CD4-positive, alpha-beta T cell treated with Interleukin-4 for 4 hours (primary cell): ENCODE measurements at places on chromosomes 5 and 9.

DNA sequence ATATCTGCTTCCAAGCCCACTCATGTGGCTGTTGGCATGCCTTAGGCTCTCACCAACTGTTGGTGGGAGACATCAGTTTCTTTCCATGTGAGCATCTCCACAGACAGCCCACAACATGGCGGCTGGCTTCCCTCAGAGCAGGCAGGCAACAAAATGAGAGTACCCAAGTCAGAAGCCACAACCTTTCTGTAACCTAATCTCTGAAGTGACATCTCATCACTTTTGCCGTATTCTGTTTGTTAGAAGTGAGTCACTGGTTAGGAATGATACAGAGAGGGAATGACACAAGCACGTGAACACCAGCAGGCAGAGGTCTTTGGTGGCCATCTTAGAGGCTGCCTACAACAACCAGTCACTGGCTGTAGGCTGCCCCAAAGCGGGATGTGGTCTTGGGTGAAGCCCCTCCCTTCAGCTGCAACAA, 88.6 kb upstream of the RASGRF2 start:
- no peak for DNase-seq

DNA sequence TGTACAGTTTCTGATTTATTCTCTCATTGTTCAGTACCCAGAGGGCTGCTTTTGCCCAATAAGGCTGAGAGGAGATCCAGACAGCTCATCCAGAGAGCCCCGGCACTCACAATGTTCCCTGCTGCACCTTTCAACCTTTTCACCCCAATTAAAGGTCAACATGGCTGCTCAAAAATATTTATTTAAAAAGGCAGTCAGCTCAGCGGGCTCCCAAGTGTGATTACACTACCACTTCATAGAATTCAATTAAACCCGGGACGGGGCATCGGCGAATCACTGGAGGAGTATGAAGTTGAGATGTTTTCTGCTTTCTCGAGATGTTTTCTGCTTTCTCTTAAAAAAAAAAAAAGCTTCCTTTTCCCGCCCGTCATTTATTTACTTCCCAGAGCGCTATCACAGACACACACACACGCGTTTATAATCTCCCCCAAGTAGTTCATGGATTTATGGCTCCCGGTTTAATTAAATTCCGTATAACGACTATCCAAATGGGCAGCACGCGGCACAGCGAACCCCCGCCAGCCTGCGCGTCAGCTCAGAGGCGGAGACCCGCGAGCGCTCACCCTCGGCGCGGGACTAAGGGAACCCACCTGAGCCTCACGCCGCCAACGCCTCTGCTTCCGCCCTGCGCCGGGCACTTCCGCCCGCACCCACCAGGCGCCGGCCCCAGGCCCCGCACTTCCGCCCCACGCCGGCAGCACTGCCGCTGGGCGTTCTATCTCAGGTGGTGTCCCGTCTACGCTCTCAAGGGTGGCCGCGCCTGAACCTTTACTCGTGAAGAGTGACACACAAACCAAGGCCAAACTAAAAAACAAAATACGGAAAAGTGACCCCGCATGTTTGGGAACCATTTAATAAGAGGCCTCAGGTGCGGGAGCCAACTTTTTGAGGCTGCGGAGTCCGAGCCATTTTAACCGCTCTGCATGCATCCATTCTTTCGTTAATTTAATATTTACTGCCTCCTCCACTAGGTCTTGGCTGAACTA, at the start of gene C5orf63:
Gene C5orf63, minus strand, starts transcription at position 642 of the 986 bp plus-strand sequence. CDS start 14,507 bp downstream, outside the sequence.
- peak; percentile 63 for DNase-seq

GRCh38 chr5:1883120-1883924, 597 bp upstream of the IRX4 start:
- no peak for DNase-seq

DNA sequence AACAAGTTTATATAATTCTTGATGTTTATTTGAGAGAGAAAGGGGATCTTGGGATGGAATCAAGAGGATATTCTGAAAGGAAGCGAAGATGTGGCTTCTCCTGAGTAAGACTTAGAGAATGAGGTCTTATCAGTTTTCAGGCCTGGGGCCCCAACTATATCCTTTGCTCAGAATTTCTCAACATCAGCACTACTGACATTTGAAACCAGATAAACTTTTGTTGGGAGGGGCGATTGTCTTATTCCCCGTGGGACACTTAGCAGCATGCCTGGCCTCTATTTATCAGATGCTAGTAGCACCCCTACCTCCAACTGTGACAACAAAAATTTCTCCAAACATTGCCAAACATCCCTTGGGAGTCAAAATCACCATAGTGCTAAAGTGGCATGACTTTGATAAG, 567.7 kb downstream of the MAT2B start:
- DNase-seq: no peak

DNA sequence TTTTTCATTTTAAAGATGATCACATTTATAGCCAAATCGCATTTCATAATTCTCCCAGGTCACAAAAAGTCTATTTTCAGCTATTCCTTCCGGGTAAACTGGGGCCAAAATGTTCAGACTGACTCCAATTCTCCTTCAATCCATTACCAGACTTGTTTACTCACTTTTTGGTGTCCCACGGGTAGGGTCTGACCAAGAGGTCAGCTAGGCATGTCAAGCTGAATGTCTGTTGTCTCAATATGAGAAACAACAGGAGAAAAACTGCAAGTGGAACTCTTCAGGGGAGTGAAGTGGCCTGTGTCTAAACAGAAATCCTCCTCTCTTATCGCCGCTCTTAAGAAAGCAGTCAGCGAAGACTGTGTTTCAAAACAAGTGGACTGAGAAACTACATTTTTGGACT, 171.3 kb downstream of the APBA1 start:
- DNase-seq: no peak

DNA sequence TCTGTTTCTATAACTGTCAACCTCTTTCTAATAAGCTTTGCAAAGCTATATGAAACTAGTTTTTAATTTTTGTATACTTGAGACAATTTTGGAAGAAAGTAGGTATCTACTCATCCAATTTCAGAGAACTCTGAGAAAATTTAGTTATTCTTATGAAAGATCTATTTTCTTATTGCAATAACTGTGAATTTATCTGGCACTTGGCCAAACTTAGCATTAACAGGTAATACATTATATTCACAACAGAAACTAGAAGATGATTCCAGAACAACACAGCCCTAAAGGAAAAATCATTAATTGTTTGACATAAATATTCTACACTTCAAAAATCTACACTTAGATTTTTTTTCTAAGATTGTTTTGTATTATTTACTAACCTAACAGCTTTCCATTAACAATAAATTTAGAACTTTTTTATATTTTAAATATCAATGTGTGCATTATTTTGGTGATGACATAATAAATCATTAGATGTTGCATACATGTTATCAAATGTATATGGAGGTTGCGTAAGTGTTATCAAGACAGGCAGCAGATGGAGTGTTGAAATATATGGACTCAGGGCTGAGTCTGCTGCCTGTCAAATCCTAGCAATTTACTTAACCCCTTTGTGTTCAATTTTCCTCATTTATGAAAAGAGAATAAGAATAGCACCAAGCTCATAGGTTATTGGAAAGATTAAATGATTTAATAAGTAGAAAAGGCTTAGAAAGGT, 141.8 kb downstream of the MUSK start:
- no peak for DNase-seq

GRCh38 chr5:172716796-172717313, 54.1 kb downstream of the DUSP1 start:
- DNase-seq: peak; percentile 82

- no peak for DNase-seq
These were observed 457.9 kb upstream of the PTGER4 start for GRCh38 chr5:40221796-40222195.

GRCh38 chr5:123119334-123119986, 30.4 kb downstream of the PRDM6 start:
- DNase-seq: no peak

DNA sequence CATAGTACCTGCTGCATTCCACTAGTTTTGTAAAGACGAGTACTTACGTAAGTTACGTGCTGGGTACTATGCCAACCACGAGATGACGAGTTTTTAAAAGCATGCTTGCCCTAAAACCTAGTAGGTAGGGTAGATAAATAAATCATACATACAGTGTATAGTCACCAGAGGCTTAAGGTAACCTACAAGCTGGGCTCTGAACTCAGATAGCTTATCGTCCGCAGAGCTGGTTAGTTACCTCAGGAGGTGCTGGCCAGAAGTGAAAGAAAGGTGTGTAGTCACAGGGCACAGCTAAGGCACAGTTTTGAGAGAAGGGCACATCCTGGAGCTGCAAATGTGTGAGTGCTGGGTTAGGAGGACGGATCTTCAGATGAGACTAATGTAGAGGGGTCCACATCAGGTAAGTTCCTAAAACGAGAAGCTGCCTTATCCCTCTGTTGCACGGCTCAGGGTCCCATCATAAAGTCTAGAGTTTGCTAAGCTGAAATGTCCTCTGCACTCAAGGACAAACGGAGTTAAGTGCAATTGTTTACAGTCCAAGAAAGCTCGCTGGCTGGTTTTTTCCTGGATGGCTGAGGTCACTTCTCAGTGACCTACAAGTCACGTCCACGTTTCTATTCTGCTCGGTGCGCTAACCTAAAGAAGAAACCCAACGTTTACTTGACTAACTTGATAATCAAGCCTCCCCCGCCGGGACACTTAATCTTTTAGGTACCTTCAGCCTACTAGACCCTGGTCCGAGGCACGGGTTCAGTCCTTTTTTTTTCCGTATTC, 1.1 kb upstream of the SNX24 start:
- DNase-seq: no peak

GRCh38 chr5:61262080-61262479, 70.0 kb upstream of the ZSWIM6 start:
- no peak for DNase-seq

- no peak for DNase-seq
These were observed 197.0 kb downstream of the SEC61B start for GRCh38 chr9:99419070-99419469.

- DNase-seq: no peak
These were observed 3.0 kb downstream of the C8G start for GRCh38 chr9:136947955-136948510.

DNA sequence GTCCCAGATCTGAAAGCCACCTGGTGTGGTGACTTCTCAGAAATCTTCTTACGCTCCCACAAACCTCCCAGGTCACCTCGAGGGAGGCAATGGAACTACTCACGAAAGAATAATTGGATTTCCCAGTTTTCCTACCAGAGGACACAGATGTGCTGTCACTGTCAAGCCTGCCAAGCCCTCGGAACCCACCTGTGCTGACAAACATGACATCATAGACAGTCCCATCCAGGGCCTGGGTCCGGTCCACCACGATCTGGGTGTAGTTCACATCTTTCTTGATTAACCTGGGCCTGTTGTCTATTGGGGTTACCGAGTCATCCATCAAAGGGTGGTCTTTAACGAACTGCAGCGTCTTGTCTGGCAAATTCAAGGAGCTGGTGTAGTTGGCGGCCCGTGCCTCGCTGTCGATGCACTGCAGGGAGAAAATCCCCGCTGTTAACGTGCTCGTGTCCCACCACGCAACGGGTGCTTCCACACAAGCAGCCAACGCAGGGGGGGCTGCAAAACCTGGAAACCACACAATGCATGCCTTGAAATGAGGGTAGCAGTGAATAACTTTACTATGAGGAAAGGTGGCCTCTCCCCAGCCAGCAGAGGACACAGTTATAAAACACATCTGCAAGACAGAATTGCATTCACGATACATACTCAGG, 69.0 kb downstream of the SECISBP2 start:
- no peak for DNase-seq

DNA sequence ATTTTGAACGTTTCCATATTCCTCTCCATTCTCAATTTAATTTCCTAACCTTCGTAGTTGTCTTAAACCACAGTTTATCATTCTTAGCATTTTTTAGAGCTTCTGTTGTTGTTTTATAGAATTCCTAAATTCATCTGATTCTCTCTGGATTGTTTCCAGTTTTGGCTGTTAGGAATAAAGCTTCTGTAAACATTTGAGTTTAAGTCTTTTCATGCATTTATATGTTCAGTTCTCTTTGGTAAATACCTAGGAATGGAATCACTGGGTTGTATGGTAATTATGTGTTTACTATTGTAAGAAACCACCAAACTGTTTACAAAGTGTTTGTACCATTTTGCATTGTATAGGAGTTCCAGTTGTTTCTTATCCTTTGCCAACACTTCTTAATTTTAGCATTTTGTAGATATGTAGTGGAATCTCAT, 29.7 kb downstream of the GPR21 start:
- DNase-seq: no peak

GRCh38 chr9:132414731-132415130, 4.7 kb downstream of the CFAP77 start:
- DNase-seq: no peak
